Right forelimb (tissue), 1 donor: ENCODE measurements at places on chromosomes 11 and 22.
A peak's percentile ranks its signal among the peaks of the same experiment; 100 is the strongest.

- peak; percentile 69 for DNase-seq
Observed at GRCh38 chr11:45896422-45896984, 10.6 kb downstream of the FREY1 start.

DNA sequence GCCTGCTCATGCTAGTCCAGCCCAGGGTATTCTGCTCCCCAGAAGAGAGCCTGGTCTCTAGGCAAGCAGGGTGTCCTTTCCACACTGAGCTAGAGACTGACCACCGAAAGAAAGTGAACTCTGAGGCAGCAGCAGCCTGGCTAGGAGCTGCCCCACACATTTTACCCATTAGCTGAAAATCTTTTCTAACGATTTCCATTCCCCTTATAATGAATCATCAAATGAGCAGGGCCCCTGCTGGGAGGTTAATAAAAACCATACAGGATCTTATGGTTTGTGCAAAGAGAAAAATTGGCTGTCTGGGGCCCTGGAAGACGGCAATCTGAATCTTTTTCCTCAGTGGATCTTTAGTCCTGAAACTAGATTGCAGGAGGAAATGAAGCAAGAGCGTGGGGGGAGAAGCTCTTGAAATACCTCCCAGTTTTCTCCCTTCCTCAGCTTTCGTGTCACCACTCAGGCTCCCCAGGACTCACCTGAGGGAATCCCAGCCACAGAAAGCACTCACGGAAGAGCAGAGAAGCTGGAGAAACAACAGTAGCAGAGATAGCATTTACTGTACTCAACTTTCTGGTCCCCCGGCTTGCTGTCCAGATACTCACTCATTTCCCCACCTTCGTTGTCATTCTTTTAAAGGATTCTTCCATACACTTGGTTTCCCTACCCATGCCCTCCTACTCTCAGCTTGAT is 74.7 kb upstream of the CD44 start:
- no peak for DNase-seq

- no peak for DNase-seq
Observed at GRCh38 chr22:45775569-45776312, 104.1 kb downstream of the ATXN10 start.

GRCh38 chr11:35614939-35615569 is 3.2 kb upstream of the FJX1 start:
- DNase-seq = no peak

- no peak for DNase-seq
Observed at GRCh38 chr11:113189909-113190667, 124.3 kb upstream of the TTC12 start.

- no peak for DNase-seq
Observed at GRCh38 chr11:75268626-75269366, 28.2 kb downstream of the TPBGL start.
